ENCODE measurements at places on chromosomes 11 and 22.
A peak's percentile ranks its signal among the peaks of the same experiment; 100 is the strongest.

GRCh38 chr11:118252688-118253087 lies 523 bp upstream of the MPZL3 start:
- DNase-seq, result no peak

DNA sequence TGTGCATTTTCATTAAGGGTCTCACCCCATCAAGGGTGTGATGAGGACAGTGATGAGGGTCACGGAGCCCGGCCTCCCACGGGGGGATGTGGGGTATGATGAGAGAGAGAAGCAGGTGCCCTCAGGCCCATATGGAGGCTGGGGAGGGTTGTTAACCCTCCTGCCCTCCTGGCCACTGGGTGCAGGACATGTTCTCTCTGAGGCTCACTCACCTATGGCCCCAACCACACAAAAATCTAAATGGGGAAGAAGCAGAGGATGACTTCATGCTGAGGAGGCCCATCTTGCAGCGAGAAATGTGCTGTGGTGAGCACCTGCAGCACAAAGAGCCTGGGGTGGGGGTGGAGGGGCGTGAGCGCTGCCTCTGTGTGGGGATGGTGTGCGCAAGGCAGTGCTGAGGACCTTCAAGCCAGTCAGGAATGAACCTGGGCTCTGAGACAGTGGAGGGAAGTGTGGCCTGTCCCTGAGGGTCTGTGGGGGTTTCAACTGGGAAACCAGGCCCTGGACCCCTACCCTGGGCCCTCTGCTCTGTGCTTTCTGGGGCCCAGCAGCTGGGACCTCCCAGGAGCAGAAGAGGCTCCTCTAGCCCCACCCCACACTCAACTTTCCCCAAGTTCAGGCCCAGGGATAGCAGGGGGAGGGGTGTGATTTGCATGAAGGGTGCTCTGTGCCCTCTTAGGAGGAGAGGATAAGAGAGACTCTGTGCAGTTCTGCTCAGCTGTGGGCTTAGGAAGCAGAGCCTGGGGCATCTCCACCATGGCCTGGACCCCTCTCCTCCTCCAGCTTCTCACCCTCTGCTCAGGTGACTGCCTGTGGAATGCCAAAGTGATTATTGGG lies 43.0 kb upstream of the TOP3B start:
- DNase-seq, result no peak

- no peak for DNase-seq
These were observed 40.8 kb downstream of the PLEKHA7 start for GRCh38 chr11:16973338-16973964.

DNA sequence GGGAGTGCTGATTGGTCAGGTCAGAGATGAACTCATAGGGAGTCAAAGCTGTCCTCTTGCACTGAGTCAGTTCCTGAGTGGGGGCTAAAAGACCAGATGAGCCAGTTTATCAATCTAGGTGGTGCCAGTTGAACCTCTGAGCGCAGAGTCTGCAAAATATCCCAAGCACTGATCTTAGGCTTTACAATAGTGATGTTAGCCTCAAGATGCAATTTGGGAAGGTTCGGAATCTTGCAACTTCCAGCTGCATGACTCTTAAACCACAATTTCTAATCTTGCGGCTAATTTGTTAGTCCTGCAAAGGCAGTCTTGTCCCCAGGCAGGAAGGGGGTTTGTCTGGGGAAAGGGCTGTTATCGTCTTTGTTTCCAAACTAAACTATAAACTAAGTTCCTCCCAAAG lies 92.3 kb upstream of the PARVA start:
- DNase-seq, result no peak

DNA sequence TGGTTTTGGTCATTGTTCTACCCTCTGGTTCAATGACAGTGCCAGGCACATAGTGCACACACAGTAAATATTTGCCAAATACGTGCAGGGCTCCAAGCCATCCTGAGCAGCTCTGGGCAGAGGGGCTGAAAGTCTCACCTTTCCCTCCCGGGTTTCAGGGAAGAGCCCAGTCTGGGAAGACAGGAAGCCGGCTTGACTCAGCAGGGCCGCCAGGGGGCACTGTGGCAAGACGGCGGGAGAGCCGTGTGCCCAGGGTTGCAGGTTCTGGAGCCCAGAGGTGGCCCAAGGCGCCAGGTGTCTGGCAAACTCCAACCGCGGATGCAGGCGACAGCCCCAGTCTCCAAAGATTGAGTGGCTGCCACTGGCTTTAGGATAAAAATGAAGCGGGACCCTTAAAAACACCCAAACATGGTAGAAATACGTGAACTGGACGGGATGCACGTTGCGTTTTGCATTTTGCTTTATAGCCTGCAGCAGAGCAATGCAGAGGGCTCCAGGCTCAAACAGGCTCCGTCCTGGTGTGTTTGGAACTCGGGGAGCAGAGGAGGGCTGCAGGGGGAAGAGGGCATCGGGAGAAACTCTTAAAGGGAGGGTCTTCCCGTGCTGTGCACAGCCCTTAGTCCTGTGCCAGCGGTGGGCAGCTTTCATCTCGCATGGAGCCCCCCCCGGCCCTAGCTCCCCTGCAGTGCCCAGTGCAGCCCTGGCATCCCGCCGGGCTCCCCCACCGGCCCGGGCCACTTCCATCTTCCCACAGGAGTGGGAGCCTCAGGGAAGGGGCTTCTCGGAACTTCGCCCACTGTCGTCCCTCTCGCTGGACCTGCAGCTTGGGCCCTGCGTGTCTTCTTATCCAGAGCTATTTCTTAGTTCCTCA lies 10.7 kb downstream of the KRTAP5-5 start:
- DNase-seq, result no peak

GRCh38 chr22:23823331-23823791 lies 15.4 kb downstream of the DERL3 start:
- no peak for DNase-seq

DNA sequence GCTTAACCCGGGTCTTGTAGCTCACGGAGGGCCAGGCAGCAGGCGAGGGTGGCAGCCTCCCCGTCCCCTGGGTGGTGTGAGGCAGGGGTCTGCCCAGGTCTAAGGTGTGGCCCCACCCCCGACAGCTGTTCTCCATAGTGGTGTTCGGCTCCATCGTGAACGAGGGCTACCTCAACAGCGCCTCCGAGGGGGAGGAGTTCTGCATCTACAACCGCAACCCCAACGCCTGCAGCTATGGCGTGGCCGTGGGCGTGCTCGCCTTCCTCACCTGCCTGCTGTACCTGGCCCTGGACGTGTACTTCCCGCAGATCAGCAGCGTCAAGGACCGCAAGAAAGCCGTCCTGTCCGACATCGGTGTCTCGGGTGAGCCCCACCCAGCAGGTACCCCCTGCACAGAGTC lies 24.4 kb downstream of the SYNGR1 start:
- no peak for DNase-seq

GRCh38 chr11:33690290-33691065 lies 10.1 kb downstream of the C11orf91 start:
- no peak for DNase-seq

DNA sequence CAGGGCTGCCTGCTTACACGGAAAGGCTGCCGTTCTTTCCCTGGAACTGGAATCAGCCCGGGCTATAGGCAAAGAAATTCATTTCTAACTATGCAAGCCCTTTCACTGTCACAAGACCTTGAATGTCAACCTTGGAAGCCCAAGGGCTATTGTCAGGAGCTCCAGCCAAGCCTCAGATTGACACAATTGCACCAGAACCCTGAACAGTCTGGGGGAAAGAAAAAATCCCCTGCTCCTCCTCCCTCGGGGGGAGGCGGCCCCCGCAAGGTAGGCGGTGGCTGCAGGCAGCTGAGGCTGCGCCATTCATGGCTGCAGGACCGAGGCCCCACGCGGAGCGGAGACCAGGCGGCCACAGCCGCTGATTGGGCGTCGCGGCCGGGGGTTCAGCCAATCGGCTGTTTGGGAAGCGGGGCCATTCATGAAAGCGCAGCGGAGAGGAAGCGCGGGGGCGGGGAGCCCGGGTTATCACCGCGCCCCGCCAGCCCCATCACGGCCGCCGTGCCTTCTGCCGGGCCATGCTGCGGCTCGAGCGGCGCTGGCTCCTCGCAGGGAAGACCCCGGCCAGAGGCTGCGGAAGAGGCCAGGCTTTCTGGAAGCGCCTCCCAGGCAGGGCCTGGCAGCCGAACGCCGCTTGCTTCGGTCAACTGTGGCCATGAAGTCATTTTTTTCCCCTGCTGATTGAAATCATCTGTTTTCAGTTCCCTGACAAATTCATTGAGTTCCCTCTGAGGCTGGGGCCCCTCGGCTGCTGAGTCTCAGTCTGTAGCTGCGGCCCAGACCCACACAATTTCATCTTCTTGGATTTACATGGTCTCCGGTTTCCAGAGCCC lies 38.1 kb upstream of the LINC01488 start:
- peak; percentile 44 for DNase-seq

DNA sequence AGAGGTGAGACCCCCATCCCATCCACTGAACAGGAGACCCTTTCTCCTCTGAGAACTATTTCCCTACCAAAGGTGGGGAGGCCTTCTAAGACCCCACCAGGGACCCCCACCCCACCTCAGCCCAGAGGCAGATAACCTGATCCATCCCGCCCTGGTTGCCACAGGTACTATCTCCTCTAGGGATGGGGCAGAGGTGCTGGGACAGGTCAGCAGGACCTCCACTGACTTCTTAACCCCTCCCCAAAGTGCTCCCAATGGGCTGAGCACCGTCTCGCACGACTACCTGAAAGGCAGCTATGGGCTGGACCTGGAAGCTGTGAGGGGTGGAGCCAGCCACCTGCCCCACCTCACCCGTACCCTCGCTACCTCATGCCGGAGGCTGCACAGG lies 4.3 kb downstream of the INPPL1 start:
- DNase-seq, result no peak

GRCh38 chr11:1555713-1556153 lies 16.3 kb downstream of the DUSP8 start:
- DNase-seq, result no peak

DNA sequence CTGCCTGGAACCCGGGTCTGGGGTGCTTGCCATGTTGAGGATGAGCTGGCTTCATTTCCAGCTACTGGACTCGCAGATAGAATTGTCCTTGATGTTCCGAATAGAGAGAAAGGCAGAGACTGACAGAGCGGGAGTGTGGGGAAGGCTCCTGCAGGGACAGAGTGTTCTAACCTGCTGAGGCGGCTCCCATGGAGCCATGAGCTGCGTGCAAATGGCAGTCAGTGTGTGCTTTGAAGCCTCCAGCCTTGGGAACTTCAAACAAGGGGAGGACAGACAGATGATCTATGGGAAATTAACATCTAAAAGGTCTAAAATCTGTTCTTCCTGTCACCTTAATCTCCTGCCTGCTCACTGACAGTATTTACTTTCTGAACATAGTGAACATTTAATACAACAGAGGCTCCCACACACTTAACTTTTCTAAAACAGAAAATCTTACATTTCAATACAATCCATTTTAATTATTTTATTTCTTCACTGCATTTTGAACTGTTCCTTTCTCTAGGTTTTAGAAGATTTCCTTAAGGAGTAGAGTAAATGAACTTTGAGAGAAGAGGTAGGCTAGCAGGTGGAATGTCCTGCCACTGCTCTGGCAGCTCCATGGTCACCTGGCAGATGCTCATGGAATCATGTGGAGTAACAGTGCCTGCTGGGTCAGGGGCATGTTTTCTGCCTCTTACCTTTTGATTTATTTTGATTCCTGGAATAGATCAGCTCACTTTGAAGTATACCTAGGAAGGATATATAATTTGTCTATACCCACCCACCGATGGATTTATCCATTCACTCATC lies 481.7 kb downstream of the NTM start:
- DNase-seq, result no peak

DNA sequence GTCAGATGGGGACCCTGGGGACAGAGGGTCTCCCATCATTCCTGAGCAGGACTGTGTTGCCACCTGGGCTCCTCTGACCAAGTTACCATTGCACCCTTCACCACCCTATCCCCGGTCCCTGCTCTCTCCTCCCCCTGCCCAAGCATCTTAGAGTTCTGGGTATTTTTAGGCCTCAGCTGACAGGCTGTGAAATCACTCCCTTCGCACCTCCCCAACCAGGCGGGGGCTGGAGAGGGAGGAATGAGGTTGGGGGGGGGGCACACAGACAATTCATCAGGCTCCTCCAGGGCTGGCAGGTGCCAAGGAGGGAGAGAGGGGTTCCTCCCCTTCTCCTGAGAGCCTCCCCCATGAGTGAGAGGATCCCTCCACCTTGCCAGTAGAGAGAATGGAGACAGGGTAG lies 9.0 kb downstream of the SYT7 start:
- no peak for DNase-seq

DNA sequence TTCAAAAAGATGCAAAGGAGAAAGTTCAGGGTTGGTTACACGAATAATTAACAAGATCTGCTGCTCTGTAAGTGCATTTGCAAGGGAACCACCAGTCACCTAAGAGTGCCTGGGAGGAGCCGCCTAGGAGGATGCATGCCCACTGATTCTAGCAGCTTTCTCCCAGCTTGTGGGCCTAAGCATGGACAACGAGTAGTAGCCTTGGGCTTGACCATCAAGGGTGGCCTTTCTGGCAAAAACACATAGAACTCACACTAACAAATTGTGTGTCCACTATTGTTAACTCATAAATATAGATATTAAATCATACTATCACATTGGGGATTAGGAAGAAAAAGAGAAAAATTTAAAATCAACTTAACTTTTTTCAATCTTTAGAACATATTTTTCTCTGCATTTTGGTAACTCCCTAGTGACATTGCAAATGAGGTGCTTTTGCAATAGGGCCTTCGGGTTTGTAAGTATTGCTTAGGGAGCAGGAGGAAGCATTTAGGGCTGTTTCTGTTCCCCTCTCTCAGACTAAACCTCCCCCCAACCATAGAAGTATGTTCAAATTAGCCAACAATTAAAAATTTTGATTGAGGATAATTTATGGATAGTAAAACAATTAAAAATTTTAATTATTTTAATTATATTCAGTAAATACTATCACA lies 57.3 kb upstream of the CEP295 start:
- DNase-seq, result no peak

DNA sequence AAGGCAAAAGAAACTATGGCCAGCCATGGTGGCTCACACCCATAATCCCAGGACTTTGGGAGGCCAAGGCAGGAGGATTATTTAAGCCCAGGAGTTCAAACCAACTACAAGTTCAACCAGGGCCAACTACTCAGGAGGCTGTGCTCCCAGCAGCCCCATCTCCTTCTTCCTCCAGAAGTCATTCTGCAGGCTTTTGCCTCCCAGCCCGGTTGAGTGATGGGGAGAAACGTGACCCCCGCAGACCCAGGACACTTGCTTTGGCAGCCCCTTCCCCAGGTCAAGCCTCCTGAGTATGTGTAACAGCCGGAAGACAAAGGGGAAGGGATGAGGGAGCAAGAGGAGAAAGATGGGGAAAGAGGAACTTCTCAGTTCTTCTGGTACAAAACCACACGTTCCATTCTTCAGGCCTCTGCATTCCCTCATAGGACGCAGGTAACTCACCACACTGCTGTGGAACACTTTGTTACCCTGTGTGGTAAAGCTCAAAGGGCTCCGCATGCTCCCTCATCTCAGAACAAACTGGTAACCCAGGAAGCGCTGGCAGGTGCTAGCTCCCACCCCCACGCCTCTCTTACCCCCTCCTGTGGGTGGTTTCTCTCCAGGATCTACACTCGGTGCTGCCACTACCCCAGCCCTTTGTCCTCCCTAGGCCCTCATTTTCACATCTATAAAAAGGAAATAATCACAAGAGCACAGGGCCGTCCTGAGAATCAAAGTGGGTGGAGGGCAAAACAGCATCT lies 4.0 kb downstream of the SULT4A1 start:
- no peak for DNase-seq

GRCh38 chr11:92852229-92852628 lies 117.2 kb upstream of the MTNR1B start:
- DNase-seq, result no peak

All from T-helper 2 cell (primary cell).